CD4-positive, alpha-beta T cell treated with Interleukin-15 for 4 hours (primary cell): ENCODE measurements at places on chromosomes 6 and 20.

GRCh38 chr6:166559662-166560061 is 26.8 kb downstream of the RAMACL start:
- DNase-seq = no peak

DNA sequence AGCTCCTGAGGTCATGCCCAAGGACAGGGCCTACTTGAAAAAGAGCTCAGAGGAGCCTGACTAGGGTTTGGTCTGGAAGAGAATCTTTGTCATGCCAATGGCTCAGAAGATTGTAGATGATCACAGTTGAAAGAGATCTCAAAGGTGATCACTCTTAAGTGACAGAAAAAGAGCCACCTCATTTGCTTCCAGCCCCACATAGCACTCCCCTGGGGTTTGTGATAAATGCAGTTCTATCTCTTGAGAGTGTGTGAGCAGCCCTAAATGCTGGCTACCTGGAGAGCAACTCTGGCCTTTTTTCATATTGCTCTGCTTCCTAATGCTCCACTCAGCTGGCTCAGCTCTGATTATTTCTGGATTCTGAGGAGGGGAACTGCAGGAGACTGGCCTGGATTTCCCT is 39.3 kb downstream of the KLHL32 start:
- DNase-seq = no peak

GRCh38 chr20:61896058-61896961 is 169.4 kb downstream of the TAF4 start:
- peak; percentile 1 for DNase-seq

- no peak for DNase-seq
Observed at GRCh38 chr6:3961581-3962215, 112.5 kb downstream of the FAM50B start.

DNA sequence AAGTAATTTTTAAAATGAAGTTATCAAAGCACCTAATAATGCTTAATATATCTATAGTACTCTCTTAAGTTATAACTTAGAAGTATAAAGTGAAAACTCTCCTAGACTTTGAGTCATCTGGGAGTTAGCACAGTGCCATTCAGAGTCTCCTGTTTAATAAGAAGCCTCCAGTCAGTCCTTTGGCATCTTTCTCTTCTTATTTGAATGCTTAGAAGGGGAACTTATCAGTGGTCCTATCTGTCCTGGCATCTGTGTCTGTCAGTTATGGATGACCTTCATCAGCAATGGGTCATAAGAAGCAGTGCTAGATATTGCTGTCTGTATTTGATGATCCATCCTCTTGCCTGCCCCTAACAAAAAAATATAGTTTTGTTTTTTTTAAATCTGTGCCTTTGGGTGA is 15.2 kb downstream of the TMEM200A start:
- DNase-seq = no peak

DNA sequence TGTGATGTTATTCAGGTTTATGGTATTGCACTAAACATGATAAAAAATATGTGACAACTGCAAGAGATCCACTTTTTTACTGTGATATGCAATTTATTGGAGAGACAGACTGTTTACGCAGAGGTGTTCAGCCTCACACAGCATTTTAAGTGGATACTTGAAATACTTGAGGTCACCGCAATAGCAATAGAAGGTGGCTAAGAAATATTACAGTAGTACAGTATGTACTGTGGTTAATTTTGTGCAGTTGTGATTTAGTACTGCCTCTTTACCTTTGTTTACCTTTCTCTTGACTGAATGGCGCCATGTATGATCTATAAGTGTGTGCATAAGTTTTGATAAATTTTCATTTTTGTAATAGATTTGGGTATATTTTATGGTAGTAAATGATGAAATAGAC is 17.4 kb downstream of the MACROD2 start:
- no peak for DNase-seq
